T47D (cell line): ENCODE measurements at places on chromosomes 13 and 19.

- DNase-seq = no peak
Measured at GRCh38 chr13:23701636-23702035, 131.4 kb downstream of the TNFRSF19 start.

GRCh38 chr13:102609696-102610095, 12.9 kb downstream of the TPP2 start:
- DNase-seq = no peak

DNA sequence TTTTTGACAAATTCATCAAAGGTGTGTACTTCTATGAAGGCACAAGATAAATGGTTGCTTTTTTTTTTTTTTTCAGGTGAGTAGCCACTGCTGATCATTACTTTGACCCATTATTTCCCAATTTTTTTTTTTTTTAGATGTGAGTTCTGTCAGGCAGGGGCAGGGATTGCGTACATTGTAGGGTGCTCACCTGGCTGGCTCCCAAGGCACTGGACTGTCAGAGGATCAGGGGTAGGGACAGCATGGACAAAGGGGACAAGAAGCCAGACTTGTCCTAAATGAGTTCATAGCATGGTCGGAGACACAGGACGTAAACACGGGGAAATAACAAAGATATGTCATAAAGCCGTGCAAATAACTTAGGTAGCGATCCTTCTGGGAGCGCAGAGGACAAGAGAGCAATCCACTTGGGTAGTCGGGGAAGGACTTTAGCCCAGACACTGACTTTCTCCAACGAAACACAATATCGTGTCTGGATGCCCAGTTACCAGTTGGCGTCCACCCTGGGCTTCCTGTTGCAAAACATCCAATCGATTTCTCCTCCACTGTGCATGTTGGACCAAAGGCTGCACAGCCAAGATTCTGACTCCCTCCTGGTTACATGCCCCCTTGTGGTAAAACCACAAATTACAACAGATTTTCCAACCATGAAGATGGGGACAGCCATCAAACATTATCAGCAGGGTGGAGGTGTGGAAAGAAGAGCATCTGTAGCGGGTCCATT, 27.5 kb upstream of the KATNAL1 start:
- DNase-seq = peak; percentile 72

- DNase-seq = no peak
Measured at GRCh38 chr13:66402066-66402465, 828.1 kb downstream of the PCDH9 start.

GRCh38 chr13:72852207-72852606, 70.3 kb downstream of the PIBF1 start:
- DNase-seq = no peak

GRCh38 chr13:98517576-98518310, 59.2 kb downstream of the STK24 start:
- no peak for DNase-seq

DNA sequence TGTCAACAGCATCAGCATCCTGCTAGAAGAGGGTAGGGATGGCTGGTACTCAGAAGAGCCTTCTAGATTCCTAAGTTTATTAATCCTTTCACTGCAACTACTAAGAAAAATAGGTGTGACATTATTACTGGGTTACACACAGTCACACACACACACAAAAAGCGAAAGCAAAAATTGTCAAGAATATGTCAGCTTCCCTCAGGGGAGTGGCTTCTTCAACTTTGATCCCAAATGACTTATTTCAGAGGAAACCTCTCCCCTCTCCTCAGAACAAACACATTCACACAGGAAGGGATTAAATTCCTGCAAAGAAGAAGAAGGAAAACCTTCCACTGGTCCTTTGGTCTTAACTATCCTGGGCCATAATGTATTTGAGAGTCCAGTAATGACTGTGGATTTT, 20.1 kb upstream of the IGFL1 start:
- no peak for DNase-seq

DNA sequence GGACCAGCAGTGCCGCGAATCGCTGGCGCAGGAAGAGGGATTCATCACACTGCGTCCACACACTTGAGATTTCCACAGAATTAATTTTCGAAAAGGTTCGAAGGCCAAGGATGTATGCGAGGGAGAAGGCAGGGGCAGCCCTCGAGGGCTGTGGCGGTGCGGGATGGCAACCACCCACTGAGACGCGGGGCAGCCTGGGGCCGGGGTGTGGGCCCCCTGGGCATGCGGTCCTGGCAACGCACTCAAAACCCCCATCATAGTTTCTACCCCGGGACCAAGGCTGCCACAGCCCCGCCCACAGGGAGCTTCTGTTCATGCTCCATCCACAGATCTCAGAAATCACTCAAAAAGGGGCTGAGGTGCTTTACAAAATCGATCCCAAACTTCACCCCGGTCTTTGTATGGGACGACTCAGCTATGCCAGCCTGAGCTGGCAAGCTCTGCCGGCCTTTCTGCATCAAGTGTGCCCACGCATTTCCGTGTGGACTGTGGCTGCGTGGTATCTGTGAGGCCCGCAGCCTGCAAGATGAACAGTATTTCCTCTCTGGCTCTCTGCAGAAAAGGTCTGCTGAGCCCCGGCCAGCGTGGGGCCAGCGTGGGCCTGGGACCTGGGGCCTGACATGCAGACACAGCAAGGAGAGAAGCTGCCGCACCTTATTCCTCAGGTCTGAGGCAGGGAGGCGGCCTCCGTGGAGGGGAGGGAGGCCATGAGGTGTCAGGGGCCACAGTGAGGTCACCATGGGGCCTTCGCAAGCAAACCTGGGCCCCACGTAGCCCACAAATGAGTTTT, 19.2 kb downstream of the ZNF787 start:
- DNase-seq = no peak

- no peak for DNase-seq
Measured at GRCh38 chr19:53034948-53035675, 9.4 kb upstream of the ERVV-2 start.

GRCh38 chr19:35216016-35216832, 12.3 kb downstream of the FAM187B start:
- no peak for DNase-seq

- DNase-seq = peak; percentile 52
Measured at GRCh38 chr19:18386543-18387271, 749 bp downstream of the GDF15 start.

GRCh38 chr13:112053167-112053743, 13.7 kb upstream of the SOX1 start:
- no peak for DNase-seq

DNA sequence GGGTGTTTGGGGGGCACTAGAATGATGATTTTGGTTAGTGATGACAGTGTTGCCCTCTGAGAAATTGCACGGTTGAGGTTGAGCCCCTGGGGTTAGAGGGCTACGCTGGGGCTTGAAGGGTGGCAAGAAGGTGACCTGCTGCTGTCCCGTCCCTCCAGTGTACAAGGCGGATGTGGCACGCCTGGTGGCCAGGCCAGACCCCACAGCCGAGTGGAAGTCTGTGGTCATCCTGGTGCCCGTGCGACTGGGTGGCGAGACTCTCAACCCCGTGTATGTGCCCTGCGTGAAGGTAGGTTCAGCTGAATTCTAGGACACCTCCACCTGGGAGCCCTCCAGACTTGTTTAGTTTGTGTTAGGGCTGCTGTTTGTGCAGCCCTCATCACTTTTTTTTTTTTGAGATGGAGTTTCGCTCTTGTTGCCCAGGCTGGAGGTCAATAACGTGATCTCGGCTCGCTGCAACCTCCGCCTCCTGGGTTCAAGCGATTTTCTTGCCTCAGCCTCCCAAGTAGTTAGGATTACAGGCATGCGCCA, 5.1 kb downstream of the ATG4D start:
- DNase-seq = no peak

- DNase-seq = peak; percentile 65
Measured at GRCh38 chr13:28819735-28820098, 422 bp upstream of the MTUS2 start.

DNA sequence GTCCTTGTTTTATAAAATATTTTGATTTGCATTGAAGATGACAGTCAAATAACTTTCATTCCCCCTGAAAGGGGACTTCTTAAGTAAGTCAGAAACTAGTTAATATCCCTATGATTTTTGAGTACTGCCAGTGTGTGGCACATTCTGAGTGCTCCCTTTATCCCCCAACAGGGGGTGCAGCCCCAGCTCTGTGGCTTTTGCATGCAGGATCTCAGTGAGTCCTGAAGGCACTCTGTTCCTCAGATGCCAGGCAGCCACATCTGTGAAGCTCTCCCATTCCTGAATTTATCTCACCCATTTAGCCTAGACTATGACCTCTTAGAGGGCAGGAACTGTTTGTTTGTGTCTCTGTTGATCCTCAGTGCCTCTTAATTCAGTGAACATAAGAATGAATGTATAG, 123.1 kb downstream of the CDK8 start:
- DNase-seq = peak; percentile 35

GRCh38 chr19:3006075-3006767, 22.9 kb downstream of the TLE2 start:
- DNase-seq = peak; percentile 91

DNA sequence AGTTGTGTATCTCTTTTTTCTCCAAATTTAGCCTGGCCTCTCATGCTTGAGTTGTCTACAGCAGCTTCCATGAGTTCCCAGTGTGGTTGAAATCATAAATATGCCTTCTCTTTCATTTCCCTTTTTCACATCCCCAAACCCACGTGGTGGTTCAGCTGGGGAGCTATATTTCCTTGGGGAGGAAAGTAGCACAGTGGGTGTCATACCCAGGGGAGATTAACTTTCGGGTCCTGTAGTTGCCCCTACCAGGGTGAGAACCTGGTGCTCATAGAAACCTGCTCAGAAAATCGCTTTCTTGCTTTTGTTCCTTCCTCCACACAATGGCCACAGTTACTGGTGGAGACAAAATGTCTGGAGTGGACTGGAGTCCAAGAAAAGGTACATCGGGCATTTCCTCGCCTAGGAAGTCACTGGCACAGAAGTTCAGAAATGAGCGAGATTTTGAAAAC, 7.0 kb upstream of the LILRA4 start:
- no peak for DNase-seq

GRCh38 chr19:2590630-2591399, 111.7 kb downstream of the GNG7 start:
- no peak for DNase-seq

DNA sequence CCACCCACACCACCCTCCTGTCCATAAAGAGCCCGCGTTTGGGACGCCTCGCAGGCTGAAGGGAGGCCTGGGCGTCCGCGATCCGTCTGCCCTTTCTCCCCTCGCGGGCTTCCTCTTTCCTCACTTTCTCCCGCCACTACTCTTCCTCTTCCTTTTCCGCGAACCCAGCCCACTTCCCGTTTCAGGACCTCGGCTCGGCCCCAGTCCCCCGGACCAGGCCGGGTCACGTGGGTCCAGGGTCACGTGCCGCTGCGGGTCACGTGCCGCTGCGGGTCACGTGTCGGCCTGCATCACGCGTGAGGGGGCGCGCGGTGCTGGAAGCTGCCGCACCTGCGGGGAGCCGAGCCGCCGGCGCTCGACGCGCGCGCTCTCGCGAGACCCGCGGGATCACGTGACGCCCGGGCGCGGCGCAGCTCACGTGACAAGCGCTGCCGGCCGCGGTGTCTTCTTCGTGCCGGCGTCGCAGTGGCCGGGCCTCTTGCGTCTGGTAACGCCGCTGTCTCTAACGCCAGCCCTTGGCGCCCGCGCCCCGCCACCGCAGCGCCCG, at the start of gene LAMP1:
Gene LAMP1, plus strand, starts transcription at position 417 of the 547 bp plus-strand sequence. CDS start 196 bp downstream, outside the sequence.
- peak; percentile 98 for DNase-seq

- DNase-seq = no peak
Measured at GRCh38 chr13:81381560-81381959, 1040.6 kb upstream of the SPRY2 start.
